RPMI8226 (cell line): ENCODE measurements at places on chromosomes 5 and 9.

DNA sequence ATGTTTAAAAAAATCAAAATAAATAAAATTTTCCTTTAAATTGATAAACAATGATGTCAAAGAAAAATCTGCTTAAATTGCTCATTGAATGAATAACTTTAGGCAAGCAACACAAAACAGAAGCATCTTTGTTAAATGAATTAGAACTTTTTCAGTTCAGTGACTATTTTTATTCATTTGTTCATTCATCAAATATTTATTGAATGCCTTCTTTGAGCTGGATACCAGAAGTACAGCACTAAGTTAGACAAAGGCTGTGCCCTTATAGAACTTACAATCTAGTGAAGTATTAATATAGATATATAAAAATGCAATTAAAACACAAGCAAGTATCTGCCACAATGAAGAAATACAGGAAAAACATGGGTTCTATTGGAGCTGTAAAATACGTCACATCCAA lies 10.8 kb downstream of the FNIP1 start:
- no peak for DNase-seq

DNA sequence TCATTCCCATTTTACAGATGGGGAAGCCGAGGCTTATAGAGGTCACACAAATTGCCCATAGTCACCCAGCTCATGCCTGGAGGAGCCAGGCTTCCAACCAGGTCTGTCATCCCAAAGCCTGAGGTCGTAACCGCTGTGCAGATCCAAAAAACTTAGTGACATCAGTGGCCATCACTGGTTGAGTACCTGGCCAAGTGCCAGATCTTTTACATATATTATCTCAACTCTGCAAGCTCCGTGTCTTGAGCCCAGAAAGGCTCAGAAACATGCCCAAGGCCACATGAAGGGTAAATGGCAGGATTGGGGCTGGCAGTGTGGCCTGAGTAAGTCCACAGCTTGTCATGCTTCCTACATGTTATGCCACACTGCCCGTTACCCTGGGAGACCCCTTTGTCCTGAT lies 13.5 kb downstream of the CFAP77 start:
- no peak for DNase-seq

GRCh38 chr5:37217976-37218375 lies 31.2 kb downstream of the CPLANE1 start:
- DNase-seq: no peak

- no peak for DNase-seq
These were observed 106.4 kb downstream of the CACNA1B start for GRCh38 chr9:137984005-137984404.

GRCh38 chr5:96243862-96244261 lies 189.2 kb downstream of the PCSK1 start:
- DNase-seq: no peak

- DNase-seq: no peak
These were observed 200.5 kb upstream of the EDIL3 start for GRCh38 chr5:84585218-84585617.

- peak; percentile 63 for DNase-seq
These were observed 450 bp downstream of the GPBP1 start for GRCh38 chr5:57174128-57174889.

- DNase-seq: no peak
These were observed 77.3 kb upstream of the ATP10B start for GRCh38 chr5:160929360-160929759.

DNA sequence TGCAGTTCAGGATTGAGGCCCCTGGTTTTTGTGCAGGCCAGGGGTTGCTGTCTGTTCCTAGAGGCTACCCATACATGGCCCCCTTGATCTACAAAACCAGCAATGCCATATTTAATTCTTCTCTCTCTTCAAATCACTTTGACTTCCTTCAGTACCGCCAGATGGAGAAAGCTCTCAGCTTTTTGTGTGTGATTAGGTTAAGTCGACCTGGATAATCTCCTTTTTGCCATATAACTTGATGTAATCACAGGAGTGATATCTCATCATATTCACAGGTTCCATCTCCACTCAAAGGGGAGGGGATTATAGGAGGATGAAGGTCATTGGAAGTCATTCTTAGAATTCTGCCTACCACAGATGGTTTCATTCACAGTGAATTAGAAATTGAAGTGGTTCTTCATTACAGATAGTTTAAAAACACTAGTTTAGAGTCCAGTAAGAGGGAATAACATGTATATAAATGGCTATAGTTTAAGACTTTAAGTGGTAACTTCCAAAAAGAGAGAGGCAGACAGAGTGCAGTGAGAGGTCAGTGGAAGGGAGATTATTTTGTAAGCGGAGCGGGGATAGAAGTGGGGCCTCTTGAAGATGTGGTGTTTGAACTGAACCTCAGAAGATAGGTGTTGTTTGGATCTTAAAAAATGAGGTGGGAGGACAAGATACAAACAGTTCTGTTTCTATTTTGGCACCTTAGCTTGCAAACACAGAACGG lies 85.9 kb downstream of the GALNT10 start:
- no peak for DNase-seq

GRCh38 chr5:171010086-171010485 lies 148.3 kb downstream of the RANBP17 start:
- no peak for DNase-seq

GRCh38 chr9:8694983-8695588 lies 895.5 kb upstream of the DMAC1 start:
- DNase-seq: no peak

GRCh38 chr5:2797981-2798380 lies 46.5 kb upstream of the IRX2 start:
- no peak for DNase-seq

GRCh38 chr5:62340392-62340791 lies 34.4 kb downstream of the KIF2A start:
- peak; percentile 12 for DNase-seq

- no peak for DNase-seq
These were observed 56.2 kb upstream of the ANXA1 start for GRCh38 chr9:73095425-73095824.

DNA sequence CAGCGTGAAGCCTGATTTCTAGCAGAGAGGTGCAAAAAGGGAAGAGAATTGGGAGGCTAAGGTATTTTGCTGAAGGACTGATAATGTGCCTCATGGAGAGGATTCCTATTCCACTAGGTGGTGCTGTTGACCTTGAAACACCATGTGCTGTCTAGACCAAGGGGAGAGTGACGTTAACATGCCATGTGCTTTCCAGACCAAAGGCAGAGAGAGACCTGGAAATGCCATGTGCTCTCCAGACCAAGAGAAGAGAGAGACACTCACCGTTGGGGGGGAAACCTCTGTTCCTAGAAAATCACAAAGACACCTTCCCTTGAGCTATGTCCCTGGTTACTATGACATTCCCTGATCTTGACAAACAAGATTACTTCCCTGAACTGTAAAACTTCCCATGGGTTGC lies 286.0 kb upstream of the TUSC1 start:
- peak; percentile 64 for DNase-seq

- DNase-seq: peak; percentile 79
These were observed 51.2 kb downstream of the RALGPS1 start for GRCh38 chr9:126965541-126966428.

- DNase-seq: no peak
These were observed 730.6 kb upstream of the ZNF608 start for GRCh38 chr5:125476901-125477585.

DNA sequence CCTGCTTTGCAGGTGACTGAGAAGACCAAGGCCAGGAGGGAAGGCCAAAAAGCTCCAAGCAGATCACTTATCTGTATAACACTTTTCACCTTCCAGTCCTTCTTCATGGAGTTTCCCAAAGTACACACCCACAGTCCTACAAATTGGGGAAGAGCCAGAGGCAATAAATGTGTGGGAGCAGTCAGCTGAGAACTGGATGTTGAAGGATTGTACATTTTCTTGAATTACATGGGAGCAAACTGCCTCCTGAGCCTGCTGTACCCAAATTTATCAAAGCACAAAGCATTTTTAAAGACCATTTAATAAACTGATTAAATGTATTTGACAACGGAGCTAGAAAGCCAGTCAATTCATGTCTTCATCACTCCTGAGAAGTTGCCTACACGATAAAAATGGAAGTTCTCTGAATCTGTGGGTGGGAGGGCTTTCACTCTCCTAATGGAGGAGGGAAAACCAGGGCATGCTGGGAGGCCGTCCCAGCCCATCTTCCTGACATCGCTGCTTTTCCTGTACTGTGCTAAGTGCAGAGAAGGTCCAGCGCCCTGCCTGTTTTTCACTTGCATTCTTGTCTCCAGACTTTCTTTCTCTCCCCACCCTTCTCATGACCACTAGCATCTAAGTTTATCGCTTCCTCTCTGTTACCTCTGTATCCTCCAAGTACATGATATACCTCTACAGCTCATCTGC lies 79.0 kb downstream of the KCNIP1 start:
- no peak for DNase-seq

DNA sequence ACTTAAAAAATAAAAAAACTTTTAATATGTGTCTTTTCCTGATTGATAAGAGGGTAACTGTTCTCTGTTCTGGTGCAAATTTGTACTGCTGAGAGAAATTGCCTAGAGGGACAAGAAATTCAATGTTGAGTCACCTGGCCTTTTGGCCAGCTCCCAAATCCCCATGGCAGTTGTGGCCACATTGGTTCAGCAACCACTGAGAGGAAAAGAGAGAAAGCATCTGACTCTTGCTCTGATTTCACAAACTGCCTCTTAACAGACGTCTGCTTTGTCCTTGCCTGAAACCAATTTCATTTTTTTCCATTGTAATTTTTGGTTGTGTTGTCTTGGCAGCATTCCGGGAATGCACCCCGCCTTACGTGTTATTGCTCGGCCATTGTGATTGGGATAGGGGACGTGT lies 42.4 kb downstream of the NTRK2 start:
- DNase-seq: peak; percentile 54

DNA sequence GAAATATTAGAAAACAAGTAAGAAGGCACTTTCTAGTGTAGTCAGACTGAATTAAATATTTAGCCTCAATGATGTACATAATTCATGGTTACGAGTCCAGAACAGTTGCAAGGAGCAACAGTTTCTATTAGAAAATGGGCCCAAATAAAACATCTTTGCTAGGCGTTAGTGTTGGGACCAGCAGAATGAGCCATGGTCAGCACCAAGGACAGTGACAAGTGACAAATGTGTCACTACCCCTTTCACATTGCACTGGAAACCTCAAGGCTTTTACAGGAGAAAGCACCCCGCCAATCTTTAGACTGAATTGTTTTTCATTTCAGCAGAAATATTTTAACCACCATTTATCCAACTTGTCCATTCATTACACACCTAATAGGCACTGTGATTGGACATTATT lies 301.3 kb upstream of the ADCY2 start:
- peak; percentile 22 for DNase-seq

- DNase-seq: no peak
These were observed 490.4 kb upstream of the ACO1 start for GRCh38 chr9:31894008-31894407.

- no peak for DNase-seq
These were observed 210.5 kb downstream of the NXNL2 start for GRCh38 chr9:88745276-88746001.

GRCh38 chr5:159463590-159464321 lies 133.5 kb upstream of the IL12B start:
- DNase-seq: no peak

DNA sequence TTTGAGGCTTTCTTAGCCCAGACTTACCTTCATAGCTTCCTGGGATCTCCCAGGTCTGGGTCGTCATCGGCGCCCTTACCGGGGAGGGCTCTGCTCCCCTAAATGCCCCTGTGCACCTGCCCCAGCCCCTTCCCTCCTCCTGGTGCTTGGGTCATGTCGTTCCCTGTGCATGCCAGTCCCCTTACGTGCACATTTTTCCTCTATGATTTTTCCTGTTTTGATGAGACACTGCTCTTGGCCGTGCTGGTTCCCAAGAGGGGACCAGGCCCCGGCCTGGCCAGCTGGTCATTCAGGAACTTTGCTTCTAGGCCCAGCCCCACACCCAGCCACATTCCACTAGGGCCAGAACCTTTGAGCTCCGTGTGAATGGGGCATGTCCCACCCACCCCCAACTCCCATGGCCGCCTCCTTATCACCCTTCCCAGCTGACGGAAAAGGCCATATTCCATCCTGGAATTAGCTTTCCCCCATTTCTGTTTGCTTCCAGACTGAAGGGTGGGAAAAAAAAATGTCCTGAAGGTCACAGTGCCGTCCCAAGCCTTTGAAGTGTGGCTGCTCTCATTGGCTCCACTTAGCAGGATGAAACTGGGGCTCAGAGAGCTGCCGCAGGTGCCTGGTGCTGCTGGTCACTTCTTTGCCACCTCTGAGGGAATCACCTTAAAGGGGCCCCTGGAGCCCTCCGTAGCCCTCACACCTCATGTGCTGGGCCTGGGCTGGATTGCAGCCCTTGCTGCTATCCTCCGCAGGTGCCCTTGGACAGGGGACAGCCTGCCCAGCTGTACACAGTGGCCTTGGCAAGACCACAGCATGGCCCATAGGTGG lies 25.1 kb downstream of the ERGIC1 start:
- DNase-seq: no peak

- DNase-seq: no peak
These were observed 339.2 kb downstream of the ADAMTS6 start for GRCh38 chr5:65142511-65143011.

DNA sequence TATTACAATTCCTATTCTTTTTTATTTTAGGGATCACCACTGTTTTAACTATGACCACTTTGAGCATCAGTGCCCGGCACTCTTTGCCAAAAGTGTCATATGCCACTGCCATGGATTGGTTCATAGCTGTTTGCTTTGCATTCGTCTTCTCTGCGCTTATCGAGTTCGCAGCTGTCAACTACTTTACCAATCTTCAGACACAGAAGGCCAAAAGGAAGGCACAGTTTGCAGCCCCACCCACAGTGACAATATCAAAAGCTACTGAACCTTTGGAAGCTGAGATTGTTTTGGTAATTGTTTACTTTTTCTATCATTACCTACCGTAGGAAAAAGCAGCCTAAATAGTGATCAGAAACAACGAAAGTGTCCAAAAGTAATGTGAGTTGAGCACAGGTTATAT lies 6.4 kb downstream of the GABRA6 start:
- no peak for DNase-seq
